ACHN (cell line): ENCODE measurements at places on chromosomes 4 and X.

- DNase-seq: no peak
Measured at GRCh38 chr4:38152721-38153386, 192.7 kb downstream of the PTTG2 start.

DNA sequence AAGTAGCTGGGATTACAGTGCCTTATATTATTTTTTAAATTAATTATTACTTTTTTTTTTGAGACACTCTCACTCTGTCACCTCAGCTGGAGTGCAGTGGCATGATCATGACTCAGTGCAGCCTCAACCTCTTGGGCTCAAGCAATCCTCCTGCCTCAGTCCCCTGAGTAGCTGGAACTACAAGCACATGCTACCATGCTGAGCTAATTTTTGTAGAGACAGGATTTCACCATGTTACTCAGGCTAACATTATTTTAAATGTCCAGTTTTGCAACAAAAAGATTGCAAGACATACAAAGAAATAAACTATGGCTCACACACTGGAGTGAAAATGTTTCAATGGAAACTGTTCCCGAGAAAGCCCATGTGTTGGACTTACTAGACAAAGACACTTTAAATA lies 59.2 kb downstream of the MND1 start:
- DNase-seq: no peak

DNA sequence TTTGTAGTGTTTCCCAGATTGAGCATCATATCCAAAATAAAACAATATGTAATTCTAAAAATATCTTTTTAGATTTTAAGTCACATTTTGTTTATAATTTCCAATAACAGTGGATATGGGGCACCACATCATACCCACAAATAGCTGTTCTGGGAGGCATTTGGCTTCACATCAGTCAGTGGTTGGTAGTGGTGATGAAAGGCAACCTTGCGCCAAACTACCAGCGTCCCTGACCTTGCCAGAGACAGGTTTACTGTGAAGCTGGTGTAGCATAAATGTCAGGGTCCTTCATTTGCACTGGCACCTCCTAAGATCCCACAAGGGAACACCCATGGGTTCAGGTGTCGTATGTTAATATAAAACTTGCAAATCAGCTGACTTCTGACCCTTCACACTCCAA lies 222.2 kb downstream of the DCTD start:
- DNase-seq: no peak

DNA sequence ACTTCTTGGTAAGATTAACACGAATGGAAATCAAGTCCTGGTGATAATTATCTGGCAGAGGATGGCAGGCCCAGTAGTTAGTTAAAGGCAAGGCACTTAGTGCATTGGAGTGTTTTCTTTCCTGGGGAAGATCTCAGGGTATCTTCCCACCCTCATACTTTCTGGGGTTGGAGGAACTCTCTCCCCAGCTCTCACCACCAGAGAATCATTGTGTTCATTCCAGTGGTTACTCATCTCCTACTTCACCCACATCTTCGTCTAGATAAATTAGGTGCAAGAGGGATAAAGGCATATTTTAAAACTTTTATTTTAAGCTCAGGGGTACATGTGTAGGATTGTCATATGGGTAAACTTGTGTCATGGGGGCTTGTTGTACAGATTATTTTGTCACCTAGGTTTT lies 67.5 kb upstream of the SH3RF1 start:
- DNase-seq: no peak

DNA sequence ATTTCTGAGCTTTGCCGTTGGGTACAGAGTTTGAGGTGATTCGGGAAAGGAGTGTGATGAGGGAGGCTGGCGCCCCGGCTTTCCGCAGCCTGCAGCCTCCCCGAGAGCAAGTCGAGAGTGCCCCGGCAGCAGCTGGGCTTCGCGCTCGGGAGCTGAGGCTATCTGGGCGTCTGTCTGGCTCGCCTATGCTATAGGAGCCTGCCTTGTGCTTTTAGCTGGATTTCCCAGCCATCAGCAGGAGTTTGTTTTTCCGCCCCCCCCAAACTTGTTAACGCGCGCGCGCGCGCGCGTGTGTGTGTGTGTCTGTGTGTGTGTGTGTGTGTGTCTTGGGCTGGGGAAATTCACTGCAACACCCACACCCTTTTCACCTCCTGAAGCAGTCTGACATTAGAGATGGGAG lies 765 bp upstream of the DGKK start:
- DNase-seq: no peak

DNA sequence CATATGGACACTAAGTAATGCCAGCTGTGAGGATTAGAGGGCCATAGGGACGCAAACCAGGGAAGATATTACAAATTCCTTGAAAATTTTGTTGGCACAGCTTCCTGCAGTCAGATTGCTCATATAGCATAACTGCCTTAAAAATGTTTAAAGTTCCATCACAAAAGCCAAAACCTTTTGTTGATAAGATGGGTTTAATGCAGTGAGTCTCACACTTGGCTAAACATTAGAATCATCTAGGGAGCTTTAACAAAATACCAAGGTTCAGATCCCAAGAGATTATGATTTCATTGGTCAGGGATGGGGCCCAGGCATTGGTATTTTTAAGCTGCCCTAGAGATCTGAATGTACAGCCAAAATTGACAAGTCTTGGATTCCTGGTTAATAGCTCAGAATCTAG lies 376.5 kb upstream of the MAD2L1 start:
- no peak for DNase-seq

DNA sequence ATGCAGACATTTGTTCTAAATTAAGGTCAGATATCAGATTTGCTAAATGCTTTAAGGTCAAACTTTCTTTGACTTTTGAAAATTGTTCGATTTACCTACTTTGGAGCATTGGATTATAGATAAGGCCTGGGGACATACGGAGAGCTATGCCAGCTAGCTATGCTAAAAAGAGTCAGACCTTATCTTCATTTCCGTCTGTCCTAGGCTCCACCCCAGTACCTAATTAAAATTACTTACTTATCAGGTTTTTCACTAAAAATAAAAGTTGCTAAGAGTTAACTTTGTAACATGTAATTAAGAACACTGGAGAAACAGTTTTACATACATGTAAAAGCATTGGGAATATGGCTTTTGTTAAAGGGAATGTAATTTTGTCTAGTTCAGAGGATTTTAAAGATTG lies 7.1 kb upstream of the TMEM35A start:
- no peak for DNase-seq

- no peak for DNase-seq
Measured at GRCh38 chrX:42491137-42491907, 286.6 kb downstream of the PPP1R2C start.

- DNase-seq: no peak
Measured at GRCh38 chr4:44928785-44929184, 202.4 kb upstream of the GNPDA2 start.

DNA sequence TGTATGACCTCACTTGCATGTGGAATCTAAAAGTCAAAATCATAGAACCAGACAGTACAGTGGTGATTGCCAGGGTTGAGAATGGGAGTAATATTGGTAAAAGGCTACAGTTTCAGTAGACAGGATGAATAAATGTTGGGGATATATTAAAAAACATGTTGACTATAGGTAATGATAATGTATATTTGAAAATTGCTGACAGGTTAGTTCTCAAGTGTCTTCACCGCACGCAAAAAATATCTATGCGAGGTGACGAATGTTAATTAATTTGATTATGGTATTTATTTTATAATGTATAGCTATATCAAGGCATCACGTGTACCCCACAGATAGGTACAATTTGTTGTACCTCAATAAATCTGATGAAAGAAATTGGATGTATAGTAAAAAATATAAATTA lies 909.6 kb upstream of the NDST4 start:
- no peak for DNase-seq

GRCh38 chrX:72685018-72685417 lies 29.1 kb downstream of the PHKA1 start:
- no peak for DNase-seq

DNA sequence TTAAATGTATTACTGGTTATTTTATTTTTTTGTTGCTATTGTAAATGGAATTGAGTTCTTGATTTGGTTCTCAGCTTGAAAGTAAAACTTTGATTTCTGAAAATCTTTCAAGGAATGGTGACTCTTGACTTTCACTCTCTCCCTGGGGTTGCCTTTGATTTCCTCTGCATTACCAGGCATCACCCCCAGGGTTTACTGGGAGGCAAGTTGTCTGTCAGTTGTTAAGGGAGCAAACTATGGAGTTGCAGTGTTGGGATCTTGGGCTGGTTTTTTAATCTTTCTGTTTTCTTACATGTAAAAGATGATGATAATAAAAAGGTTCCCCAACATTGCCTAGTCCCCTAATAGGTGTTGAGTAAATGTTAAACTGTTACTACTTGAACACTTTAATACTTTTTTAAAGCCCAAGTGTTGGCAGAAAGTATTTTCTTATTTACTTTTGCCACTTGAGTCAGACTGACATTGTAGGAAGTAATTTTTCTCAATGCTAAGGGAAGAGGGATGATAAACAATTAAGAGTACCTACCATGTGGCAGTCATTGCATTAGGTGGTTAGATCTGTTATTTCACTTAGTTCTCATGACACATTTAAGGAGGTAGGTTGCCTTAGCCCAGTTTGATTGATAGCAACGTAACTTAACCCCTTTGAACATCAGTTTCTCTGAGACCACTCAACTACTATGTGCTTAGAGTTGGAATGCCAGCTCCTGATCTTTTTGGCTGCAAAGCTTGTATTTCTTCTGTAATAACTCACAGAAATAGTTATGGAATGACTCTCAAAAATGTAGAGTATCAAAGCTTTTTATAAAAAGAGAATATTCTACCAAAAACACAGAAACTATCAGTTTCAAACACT lies 67.1 kb downstream of the DCLK2 start:
- DNase-seq: peak; percentile 13

DNA sequence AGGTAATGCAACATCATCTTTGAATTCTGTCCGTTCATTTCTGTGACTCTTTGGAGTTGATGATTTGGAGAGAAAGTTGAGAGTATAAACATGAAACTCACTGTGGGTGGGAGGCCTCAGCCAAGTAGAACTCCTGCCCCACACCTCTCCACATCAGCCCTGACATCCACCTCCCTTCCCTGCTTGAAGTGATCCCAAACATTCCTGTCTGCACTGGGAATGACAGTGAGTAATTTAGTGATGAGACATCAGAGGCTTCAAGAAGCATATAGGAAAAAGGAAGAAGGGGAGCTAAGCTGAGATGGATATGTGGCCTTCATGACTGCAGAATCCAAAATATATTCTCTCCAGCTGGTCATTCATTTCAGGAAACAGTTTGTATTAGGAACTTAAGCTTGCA lies 151.8 kb downstream of the SPATA18 start:
- DNase-seq: no peak

DNA sequence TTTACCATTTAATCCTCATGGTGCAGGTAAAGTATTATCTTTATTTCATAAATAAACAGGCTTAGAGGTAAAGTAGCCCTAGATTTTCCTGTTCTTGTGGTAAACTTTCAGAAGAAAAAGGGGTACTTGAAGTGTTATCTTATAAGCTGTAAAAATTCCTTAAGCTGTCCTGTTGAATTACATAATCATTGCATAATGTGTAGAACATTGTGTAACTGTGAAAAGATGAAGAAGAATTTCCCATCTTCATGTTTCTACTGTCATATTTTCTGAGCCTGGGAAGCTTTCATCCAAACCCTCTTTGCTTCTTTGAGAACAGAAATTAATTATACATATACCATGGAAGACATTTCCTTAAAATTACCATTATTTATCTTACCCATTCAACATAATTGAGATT lies 90.5 kb downstream of the ELOVL6 start:
- DNase-seq: no peak

DNA sequence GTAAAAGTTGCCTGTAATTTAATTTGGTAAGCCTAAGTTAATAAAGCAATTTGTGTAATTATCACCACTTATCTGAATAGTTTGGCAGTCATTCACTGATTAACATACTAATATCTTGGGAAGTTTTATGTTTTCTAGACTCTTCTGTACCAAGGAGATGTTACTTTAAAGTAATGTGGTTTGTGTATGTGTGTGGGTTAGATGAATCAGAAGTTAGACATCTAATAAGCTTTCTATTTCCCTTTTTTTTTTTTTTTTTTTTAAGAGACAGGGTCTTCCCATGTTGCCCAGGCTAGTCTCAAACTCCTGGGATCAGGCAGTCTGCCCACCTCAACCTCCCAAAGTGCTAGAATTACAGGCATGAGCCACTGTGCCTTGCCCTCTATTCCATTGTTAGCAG lies 5.3 kb downstream of the SLAIN2 start:
- DNase-seq: no peak

- no peak for DNase-seq
Measured at GRCh38 chr4:54254116-54254914, 25.2 kb downstream of the PDGFRA start.

- DNase-seq: no peak
Measured at GRCh38 chrX:18885328-18886004, 98.4 kb downstream of the PHKA2 start.

GRCh38 chrX:34810364-34810763 lies 132.2 kb upstream of the FAM47B start:
- DNase-seq: peak; percentile 5

GRCh38 chr4:151712777-151713176 lies 48.0 kb downstream of the GATB start:
- no peak for DNase-seq

- DNase-seq: no peak
Measured at GRCh38 chr4:10577018-10577417, 107.5 kb downstream of the CLNK start.

- no peak for DNase-seq
Measured at GRCh38 chrX:130715299-130715698, 187.7 kb downstream of the ENOX2 start.

DNA sequence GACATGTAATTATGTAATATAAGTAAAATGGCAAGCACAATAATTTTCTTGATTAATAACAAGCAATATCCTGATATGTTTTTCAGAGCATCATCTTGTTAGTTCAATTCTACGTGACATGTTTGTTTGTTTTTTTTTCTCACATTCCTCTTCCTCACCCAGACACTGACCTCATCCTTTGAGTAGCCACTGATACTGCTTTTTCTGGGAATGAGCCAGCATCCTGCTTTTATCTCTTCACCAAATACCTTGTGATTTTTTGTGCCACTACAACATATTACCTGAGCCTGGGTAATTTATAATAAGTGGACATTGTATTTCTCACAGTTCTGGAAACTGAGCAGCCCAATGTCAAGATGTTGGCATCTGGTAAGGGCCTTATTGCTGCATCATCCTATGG lies 484.0 kb downstream of the NAF1 start:
- no peak for DNase-seq

- DNase-seq: no peak
Measured at GRCh38 chr4:165767671-165768070, 105.4 kb upstream of the TLL1 start.

DNA sequence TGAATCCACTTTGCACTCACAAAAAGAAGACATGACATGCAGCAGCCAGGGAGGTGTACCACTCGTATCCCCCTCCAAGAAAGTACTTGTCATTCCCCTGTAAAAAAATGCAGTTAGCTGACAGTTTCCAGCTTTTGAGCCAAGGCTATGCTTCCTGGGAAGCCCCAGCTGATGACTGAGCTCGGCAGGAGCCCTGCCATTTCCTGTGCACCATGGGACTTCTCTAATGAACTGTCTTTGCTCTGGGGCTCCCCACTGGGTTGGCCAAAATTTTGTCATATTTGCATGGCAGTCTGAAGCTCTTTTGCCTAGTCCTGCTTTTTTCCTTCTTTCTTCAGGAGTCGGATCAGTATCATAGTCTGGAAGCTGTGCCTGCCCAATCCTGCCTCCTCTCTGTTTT lies 104.5 kb upstream of the MAOA start:
- DNase-seq: no peak

- DNase-seq: no peak
Measured at GRCh38 chrX:155923200-155923599, 42.1 kb downstream of the VAMP7 start.
